ENCODE measurements at places on chromosomes 3 and 15.

- DNase-seq, result no peak
These were observed 356.4 kb downstream of the LPP start for GRCh38 chr3:188510366-188510765.

GRCh38 chr3:160648701-160649100 lies 28.3 kb upstream of the ARL14 start:
- no peak for DNase-seq

GRCh38 chr3:114454551-114455251 lies 160.9 kb downstream of the TIGIT start:
- DNase-seq, result peak; percentile 7

DNA sequence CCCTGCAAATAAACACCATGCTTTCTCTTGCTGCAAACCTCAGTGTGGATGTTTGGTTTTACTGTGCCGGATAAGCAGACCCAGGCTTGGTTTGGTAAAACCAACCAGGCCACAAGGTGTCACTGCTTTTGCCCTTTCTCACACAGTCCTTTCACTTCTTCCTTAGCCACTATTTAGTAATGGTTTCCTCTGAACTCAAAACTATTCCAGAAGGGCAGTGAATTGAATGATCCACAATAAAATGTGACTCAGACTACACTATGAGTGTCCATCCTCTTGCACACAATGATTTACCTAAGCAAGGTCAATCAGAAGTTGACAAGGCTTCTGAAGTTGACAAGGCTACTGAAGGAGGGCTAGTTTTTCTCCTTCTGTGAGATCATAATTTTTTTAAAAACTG lies 552.4 kb upstream of the CCDC54 start:
- no peak for DNase-seq

- no peak for DNase-seq
These were observed 48.6 kb upstream of the CHRNB4 start for GRCh38 chr15:78689626-78690025.

DNA sequence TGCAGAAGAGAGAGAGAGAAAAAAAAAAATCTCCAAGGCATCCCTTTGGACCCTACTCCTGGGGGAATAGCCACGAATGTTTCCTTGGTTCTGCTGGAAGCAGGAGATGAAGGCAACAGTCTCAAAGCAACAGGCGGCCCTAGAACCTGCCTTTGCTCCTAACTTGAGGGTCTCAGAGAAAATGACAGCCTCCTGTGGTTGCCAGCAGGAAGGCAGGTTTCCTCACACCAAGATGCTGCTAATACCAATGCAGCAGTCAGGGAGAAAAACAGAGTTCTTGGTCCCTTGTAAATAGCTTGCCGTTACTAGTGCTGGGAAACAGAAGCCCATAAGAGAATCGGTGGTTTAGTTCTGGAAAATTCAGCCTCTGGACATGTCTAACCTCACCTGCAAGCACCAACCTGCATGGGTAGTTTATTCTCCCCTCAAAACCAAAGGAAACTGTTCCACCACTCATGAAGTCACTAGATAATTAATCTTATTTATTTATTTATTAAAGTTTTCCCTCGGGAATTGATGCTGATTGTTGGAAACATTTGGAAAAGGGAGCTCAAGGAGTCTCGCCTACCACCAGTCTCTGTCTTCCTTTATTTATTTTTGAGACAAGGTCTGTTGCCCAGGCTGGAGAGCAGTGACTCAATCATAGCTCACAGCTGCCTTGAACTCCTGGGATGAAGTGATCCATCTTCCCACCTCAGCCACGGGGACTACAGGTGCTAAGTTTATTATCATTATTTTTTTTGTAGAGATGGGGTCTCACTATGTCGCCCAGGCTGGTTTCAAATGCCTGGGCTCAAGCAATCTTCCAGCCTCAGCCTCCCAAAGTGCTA lies 883 bp upstream of the FRMD4B start:
- DNase-seq, result no peak

GRCh38 chr3:59310736-59311135 lies 260.9 kb upstream of the CFAP20DC start:
- no peak for DNase-seq

- no peak for DNase-seq
These were observed 5.5 kb downstream of the PLD1 start for GRCh38 chr3:171804618-171805389.

DNA sequence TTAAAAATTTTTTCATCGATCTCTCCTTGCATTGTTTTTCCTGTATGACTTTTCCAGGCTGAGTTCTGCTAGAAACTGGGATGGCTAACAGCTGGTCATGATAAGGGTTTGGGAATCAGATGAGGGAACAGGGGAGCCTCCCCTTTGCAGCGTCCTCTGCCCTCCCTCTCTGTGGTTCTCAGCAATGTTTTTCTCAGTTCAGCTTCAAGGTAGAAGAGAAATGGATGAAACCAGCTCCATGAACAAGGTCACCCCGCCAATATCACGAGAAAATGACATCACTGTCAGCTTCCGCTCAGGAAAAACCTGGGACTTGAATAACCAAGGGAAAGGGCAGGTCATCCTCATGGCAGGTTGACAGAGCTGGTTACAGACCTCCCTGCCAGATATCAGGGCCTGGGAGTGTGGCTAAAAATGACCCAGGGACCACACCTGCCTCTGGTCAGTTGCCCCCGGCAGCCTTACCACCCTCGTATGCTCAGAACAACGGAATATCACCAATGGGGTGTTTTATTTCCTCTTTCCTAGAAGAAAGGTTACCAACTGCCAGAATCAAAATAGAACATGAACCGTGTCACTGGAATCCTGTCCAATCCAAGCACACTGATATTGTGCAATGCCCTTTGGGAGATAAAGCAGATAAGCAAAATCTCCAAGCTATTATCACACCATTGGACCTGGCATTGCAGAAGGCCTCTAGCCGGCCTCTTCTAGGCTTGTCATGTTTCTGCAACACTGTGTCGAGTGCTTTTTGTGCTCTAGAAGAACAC lies 26.1 kb downstream of the LSM3 start:
- DNase-seq, result no peak

DNA sequence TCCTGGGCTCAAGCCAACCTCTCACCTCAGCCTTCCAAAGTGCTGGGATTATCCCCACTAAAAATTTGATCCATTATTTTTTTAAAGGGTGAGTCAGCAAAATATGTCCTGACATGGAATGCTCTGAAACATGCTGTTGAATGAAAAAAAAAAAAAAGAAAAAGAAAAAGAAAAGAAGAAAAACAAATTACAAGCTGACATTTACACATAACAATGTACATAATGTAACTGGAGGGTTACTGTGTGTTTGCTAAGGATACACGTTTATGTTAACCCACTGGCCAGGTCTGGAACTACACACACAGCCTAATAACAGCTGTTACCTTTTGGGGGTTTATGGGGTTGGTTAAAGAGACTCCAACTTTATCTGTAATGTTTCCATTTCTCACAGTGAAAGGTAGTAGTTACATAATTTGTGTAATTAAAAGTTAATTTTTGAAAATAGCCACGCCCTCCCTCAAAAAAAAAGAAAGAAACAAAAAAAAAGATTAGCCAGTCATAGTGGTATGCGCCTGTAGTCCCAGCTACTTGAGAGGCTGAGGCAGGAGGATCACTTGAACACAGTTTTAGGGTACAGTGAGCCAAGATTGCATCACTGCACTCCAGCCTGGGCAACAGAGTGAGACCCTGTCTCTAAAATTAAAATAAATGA lies 3.1 kb upstream of the MESP2 start:
- DNase-seq, result no peak

GRCh38 chr15:77412972-77413698 lies 6.8 kb downstream of the PEAK1 start:
- DNase-seq, result no peak

GRCh38 chr3:11799791-11800190 lies 46.9 kb downstream of the TAMM41 start:
- DNase-seq, result no peak

DNA sequence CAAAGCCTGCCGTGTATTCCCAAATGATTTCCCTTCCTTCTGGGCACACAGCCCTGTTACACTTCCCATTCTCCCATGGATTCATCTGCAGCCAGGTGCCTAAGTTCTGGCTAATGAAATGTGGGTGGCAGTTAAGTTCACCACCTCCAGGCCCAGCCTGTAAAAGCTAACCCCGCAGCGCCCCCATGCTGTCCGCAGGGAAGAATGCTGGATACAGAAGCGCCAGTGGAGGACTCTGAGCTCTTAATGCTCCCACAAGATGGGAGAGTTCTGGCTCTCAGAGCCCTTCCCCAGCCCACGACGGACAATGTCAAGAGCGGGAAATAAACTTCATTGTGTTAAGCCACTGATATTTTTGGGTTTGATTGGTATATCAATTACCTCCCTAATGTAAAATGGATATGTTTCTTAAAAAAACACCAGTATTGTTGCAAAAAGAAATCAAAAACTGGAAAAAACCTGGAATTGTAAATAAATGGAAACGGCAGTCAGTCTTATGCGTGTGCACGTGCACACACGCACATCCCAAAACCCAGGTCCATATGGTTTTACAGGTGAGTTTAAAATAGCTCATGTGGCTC lies 37.7 kb upstream of the FGD5 start:
- no peak for DNase-seq

DNA sequence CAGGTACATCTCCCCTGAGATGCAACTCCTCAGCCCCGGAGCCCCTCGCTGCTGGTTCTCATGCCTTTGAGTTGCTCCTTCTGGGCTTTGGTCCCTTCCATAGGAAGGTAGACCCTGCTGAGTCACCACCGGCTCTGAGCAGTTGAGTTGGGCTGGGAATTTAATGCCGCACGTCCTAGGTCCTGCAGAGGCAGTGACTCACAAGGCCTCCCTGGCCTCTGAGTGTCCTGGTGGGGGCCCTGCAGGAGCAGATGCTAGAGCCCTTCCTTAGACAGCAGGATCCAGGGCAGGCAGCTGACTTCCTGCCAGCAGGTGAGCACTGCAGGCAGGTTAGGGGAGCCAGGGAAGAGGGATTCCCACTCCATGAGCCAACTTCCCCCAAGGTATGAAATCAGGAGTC lies 5.5 kb upstream of the NTRK3 start:
- no peak for DNase-seq

GRCh38 chr3:2098398-2099027 lies at the start of gene CNTN4:
Gene CNTN4 (plus strand): TSS chr3:2098866.
- no peak for DNase-seq

GRCh38 chr3:127660621-127661251 lies 12.0 kb upstream of the ABTB1 start:
- DNase-seq, result no peak

DNA sequence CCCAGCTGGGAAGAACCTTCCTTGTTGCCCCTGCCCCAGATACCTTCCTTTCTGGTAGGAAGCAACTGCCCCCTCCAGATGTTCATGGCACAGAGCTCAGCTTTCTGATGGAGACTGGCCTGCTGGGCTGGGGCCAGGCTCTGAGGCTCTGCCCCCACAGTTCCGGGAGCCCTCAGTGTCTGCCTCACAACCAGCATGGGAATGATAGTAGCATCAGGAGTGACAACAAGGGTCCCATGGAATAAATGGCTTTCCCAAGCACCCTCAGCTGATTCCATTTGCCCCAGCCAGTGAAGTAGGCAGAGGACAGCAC lies 65.6 kb upstream of the IQSEC1 start:
- no peak for DNase-seq

- peak; percentile 24 for DNase-seq
These were observed 10.1 kb downstream of the SEMA3F start for GRCh38 chr3:50164984-50165909.

DNA sequence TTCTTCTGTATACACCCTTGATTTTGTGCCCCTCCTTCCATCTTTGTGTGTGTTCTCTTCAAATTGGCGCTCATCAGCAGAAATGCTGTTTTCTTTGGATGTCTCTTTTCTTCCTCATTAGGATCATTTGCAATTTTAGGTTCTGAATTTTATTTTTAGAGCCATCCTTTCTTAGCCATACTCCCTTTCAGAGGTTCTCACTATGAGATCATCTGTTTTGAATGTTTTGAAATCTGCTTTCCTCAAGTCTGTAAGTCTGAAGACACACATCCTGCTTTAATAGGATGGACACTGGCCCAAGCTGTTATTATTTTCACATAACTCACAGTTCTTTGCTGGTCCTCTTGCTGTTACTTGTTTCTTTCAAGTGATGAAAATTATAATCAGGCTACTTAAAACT lies 124.8 kb downstream of the BDH1 start:
- DNase-seq, result no peak

GRCh38 chr15:67109141-67110034 lies 44.0 kb downstream of the SMAD3 start:
- DNase-seq, result no peak

GRCh38 chr15:99070208-99070607 lies 34.7 kb upstream of the SYNM start:
- no peak for DNase-seq

- DNase-seq, result no peak
These were observed 104.5 kb downstream of the MESD start for GRCh38 chr15:80885016-80885579.

- DNase-seq, result no peak
These were observed 15.3 kb upstream of the XXYLT1 start for GRCh38 chr3:195286115-195286872.

DNA sequence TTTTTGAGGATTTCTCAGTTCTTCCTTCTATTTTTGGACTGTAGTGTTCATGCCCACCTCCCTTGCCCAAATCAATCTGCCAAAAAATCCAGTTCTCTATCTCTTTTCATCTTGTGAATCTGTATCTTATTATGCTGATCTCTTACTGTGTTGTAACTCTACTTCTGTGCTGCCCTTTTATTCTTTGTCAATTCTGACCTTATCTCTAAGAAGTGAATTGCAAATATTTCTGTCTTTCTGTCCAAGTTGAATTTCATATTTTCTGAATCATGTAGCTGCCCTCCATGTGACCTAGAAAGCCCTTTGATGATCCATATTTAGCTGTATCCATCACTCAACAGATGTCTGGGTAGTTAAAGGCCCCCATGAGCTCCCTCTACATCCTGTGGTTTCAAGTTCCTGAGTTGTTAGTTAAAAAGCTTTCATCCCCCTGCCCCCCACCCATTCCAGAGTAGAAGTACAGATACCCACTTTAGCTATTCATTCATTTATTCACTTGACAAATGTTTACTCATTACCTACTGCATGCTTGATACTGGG lies 33.6 kb upstream of the ETV5 start:
- DNase-seq, result no peak

DNA sequence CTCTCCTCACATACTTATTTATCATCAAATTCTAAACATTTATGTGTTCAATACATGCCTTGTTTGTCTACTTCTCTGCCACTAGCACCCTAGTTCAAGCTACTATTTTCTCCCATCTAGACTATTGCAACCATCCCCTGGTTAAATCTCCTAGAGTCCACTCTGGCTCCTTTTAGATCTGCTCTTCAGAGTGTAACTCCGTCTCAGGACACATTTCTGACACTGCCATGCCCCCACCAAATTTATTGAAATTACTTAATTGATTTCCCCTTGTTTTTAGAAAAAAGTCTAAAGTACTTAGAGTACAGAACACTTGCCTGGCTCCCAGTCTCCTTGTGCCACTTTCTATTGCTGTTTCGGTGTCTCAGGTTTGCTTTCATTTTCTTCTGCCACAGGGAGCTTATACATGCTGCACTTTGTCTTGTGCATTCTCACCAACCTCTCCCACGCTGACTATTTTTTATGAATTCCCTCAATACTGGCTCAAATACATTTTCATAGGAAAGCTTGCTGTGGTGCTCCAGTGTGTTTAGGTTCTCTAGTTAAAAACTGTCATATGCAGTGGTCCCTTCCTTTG lies 792.3 kb downstream of the DIPK2A start:
- no peak for DNase-seq

Data from naive thymus-derived CD8-positive, alpha-beta T cell (primary cell).